ENCODE measurements at places on chromosomes 5 and 9.

DNA sequence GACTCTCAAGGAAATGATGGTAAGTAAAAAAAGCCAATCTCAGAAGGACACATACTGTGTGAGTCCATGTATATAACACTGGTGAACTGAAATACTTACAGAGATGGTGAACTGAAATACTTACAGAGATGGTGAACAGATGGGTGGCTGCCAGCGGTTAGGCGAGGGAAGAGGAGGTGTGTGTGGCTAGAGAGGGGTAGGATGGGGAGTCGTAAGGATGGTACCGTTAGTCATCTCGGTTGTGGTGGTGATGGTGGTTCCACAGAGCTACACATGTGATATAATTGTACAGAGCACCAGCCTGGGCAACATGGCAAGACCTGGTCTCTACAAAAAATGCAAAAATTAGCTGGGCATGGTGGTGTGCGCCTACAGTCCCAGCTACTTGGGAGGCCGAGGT lies 113.6 kb upstream of the RAPGEF1 start:
- no peak for DNase-seq

DNA sequence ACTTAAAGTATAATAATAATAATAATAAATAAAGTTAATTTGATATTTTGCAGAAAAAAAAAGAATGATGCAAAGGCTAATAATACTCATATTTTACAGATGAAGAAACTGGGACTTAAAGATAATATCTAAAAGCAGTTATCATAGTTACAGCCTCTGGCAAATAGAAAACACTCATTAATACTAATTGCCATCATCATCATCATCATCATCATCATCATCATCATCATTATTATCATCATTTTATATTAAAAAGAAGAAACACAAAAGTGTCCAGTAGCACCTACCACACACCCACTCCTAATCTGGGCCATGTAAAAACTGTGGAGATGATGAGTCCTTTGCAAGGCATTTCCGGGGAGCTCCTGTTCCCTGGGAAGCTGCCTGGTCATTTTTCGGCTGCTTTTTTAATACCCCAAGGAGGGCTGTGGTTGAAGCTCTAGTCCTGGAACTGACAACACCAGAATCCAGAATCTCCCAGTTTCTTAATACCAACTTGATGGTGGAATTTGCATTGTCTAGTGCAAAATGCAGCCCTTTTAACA lies 70.8 kb downstream of the HTR4 start:
- DNase-seq: no peak

GRCh38 chr9:87682618-87683017 lies 43.3 kb upstream of the CTSL start:
- DNase-seq: no peak

- DNase-seq: no peak
Observed at GRCh38 chr9:119368681-119369581, at the start of gene BRINP1. Gene BRINP1 (minus strand): TSS chr9:119369435. CDS start chr9:119313355, 56,080 bp downstream.

- no peak for DNase-seq
Observed at GRCh38 chr5:75088648-75089047, 36.3 kb upstream of the GCNT4 start.

- no peak for DNase-seq
Observed at GRCh38 chr9:38386319-38386895, 6.1 kb upstream of the ALDH1B1 start.

DNA sequence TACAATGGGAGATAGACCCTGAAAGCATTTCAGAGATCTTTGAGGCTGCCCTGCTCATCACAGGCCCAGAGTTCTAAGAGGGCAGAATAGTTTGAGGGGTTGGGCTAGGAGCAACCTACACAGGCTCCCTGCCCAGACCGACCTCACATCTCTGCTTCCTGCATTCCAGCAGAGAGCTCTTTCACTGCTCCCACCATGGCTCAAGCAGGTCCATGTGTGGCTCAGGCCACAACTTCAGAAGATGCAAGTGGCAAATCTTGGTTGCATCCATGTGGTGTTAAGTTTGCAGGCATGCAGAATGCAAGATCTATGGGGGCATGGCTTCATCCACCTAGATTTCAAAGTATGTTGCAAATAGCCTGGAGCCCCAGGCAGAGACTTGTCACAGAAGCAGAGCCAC lies 39.0 kb downstream of the GDA start:
- DNase-seq: no peak

DNA sequence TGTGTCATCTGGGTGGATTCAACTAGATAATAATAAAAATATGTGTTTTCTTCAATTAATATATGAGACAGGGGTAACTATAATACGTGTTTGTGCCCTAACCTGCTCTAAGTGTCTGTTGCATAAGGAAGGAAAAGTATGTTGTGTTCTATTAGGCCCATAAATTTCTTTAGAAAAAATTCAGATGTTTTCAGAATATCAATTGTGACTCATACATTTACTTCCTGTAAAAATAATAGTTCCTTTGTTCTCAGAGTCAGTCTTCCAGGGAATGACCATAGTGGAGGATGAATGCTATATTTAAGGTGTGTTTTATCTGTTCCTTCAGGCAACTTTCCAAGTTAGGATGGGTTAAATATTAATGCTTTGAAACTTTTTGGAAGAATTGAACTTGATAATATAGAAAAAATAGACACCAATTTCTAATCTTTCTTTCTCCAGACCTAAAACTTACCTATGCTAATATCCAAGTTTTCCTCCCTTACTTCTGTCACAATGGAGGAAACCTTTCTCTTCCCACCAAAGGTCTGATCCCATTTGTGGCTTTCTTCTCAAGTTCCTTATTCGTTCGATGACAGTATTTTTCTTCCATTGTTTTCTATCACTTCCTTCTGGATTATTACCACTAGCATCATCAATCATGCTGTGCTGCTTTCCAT lies 49.9 kb downstream of the ISL1 start:
- no peak for DNase-seq

GRCh38 chr9:130461218-130461630 lies 16.5 kb downstream of the ASS1 start:
- DNase-seq: peak; percentile 41

DNA sequence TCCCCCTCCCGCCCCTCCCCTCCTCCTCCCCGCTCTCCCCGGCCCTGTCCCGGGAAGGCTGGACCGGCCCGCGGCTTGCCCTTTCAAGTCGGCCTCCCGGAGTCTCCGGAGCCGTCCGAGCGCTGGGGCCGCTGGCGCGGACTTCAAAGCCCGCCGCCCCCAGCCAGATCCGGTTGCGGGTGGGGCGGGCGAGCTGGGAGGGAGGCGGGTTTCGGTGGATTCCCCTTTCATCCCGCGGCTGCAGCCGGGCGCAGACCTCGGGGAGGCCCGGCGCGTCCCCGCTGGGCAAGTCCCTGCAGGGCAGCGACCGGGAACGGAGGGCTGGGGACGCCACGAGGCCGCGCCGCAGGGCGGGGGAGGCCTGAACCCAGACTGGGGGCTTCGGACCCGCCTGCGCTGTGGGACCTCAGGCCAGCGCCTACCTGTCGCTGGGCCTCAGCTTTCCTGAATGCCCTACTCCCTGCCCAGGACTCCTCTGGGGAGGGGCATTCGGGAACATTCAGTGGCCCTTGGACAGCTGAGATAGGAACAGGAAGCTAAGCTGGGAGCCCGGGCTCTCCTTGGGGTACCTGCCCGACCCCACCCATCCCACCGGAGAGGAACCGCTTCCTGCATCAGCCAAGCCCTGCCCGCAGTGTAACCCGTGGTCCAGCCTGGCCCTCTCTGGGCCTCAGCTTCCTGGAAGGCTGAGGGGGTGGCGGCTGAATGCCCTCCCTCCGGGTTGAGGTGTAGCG lies 23.4 kb downstream of the C9orf50 start:
- DNase-seq: no peak

DNA sequence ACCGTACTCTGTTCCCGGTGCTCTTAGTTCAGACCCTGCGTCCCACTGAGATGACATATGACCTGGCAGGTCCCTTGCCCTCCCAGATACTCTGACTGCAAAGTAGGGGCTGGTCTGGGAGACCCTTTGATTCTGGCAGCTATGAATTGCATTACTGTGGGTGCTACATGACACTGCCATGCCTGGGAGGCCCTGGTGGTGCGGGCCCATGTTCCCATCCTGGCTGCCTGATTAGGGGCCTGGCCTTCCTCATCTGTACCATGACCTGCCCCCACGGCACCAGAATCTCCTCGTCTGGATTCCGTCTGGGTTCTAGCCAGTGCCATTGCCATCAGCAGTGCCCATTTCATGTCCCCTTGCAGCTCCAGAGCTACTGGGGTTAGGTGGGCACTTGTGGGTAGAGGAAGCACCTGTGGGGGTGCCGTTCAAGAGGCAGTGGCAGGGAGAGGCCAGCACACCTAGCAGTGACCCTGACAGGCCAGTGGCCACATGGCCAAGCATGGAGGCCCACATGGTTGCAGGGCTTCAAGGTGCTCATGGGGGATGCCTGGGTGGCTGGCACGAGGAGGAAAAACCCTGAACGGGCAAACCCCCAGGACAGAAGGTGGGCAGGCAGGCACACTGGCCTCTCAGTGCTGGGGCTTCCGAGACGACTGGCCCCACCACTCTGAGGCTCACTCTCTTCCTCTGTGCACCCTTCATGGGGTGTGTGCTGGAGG lies 69.7 kb downstream of the PHF2 start:
- no peak for DNase-seq

- DNase-seq: no peak
Observed at GRCh38 chr9:14627513-14627912, 65.7 kb downstream of the ZDHHC21 start.

- DNase-seq: no peak
Observed at GRCh38 chr9:98935071-98935505, 8.6 kb upstream of the COL15A1 start.

DNA sequence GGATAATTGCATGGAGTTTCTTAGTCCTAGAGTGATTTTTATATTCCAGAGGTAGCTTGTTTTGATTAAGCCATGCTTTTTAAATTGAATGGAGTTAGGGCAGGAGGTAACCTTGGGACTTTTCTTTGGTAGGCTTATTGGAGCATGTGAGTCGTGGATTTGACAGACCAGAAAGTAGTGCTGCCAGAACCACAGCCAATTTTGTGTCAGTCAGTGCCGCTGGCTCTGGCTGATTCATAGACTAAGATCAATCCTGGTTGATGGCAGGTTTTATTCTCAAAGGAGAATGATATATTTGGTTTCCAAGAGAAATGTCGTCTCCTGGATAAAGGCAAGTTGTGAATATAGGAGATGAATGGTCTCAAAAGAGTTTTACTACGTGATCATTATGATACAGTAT lies 20.3 kb downstream of the RAI14 start:
- no peak for DNase-seq

- DNase-seq: peak; percentile 55
Observed at GRCh38 chr5:142143878-142144277, 35.3 kb downstream of the NDFIP1 start.

DNA sequence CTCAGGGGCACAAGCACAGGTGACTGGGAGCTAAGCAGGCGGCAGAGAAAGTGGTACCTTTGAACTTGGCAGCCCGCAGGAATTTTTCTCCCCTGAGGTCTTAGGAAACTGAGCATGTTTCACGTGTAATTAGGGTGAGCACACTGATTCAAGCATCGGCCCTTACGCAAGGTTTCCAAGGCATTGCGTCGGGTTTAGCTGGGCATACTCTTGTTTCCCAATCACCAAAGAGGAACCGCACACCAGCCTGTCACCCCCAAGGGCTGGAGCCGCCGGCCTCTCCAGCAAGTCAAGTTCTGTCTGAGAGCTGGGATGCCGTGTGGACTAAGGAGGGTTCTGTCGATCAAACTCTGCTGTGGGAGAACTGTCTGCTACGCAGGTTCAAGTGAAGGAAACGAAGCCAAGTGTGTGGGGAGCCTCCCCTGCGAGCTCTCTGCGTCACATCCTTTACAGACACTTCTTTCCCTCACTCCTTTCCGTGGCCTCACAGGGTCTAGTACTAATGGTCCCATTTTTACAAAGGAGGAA lies 53.0 kb downstream of the ERGIC1 start:
- peak; percentile 99 for DNase-seq

GRCh38 chr5:81425569-81425968 lies 31.6 kb upstream of the ACOT12 start:
- peak; percentile 3 for DNase-seq

DNA sequence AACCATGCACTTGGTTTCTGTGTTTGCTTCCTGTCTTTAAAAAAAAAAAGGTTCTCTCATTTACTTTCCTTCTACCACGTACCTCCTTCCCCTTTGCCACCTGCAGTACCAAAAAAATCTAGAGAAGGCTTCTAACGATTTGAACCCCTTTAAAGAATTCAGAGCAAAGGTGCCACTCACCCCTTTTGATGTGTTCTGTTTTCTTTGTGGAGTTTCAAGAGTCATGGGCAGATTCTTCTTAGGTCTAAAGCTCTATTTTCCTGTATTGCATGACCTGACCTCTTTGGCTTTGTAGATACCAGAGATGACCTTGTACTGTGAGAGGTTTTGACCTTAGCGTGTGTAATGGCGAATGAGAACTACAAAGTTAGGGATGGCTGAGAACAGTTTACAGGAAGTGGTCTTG lies 29.0 kb downstream of the TXNDC8 start:
- DNase-seq: no peak

DNA sequence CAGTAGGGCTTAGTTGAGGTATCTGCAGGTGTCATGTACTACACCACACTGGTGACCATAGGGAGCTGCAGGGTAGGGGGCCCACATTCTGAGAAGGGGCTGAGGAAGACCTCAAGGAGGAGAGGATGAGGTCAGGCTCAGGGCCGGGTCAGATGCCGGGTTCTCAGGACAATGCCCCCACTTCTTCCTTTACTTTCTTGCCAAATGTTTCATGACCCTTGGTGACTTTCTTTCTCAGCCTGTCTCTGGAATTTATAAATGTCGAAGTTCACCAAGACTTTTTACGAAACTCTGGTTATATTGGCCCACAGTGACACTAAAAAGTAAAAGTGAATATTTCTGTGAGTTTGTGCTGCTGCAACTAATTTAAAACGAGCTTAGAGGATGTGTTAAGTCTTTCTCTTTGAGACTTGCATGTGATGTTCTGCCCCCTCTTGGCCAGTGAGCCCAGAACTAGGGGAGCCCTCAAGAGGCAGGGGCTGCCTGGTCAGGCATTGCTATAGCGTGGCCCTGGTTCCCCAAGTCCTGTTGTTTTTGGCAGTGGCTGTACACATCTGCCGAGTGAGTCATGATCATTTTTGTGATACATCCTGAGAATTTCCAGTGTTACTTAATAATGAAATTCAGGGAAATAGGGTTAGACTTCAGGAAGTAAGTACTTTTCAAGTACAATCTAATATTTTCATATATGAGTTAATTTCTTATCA lies 11.2 kb downstream of the ACO1 start:
- peak; percentile 76 for DNase-seq

GRCh38 chr5:2008851-2009629 lies 126.3 kb upstream of the IRX4 start:
- DNase-seq: no peak

GRCh38 chr9:71571186-71571585 lies 197.1 kb downstream of the CEMIP2 start:
- no peak for DNase-seq

DNA sequence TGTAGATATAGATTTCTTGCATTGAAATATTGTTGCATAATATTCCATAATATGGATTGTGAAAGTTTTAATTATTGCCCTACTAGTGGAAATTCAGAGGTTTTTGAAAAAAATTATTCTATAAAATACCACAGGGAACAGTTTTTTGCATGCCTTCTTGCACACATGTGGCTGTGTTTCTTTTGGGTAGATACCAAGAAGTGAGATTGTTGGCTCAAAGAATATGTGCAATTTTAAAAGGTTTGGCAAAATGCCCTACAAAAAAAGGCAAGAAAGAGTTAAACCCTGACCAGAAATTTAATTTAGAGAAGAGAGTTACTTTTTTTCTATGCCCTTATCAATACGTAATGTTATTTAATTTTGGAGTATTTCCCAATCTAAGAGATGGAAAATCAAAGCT lies 270.8 kb upstream of the DAPK1 start:
- no peak for DNase-seq

Data from inflammatory macrophage (primary cell).